ENCODE measurements at places on chromosomes 13 and 19. TPM values are rescaled to one million over a fixed set of nuclear protein-coding genes. Genes with fewer than 3 reads are reported as not detected.

GRCh38 chr13:41077475-41077874, 16.2 kb downstream of the WBP4 start:
- no peaks in the 10 kb centered on the region for H3K4me1 ChIP-seq
- peaks cover 30% of the 10 kb centered on the region for H3K36me3 ChIP-seq
- H3K4me3 ChIP-seq: no peak overlapping the region
- H3K27ac ChIP-seq: no peak overlapping the region

The B3GNT8 gene
- 0.86 TPM for total RNA-seq

DNA sequence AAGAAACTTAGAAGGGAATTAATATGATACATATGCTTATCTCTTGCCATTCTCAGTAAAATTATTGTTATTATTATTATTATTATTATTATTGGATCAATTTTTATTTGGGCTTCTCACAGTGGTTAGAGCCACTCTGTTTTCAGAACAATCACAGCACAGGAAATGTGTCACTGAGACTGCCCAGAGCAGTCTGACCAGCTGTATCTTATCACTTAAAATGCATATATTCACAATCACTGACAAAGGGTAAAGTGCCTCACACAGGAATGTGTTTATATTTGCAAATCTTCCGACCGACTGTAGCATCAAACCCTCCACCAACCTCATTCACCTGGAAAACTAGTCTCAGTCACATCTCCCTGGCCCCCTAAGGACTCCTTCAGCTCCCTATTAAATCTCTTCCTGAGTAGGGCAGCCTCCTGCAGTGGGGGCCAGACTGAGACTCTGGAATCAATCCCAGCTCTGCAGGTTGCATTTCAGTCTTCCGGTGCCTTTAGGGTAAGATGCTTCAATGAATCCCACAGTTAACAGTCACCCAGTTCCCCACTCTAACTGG, 738.3 kb upstream of the SLITRK5 start:
- no peaks in the 10 kb centered on the region for H3K27me3 ChIP-seq
- DNase-seq: no peak
- H3K27ac ChIP-seq: no peak overlapping the region
- H3K4me1 ChIP-seq: peaks cover 4% of the 10 kb centered on the region

The SULT2A1 gene
- not detected for total RNA-seq

The TEX30 gene
- 10.3 TPM for total RNA-seq

DNA sequence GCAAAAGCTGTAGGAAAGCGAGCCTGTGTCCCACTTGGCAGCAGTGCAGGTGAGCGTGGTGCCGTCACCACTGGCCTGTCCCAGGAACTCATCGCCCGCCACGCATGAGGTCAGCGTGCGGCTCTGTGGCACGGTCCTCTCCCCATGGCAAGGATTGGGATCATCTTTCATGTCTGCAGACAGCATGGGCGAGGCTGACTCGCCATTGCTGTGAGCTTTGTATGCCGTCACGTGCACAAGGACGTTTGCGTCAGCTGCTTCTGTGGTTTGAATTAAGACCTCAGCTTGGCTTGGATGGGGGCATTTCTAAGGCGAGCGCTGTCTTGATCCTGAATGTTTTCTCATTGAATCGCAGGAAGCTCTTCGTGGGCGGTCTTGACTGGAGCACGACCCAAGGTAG, 9.8 kb downstream of the DAZAP1 start:
- peaks cover 8% of the 10 kb centered on the region for H3K4me1 ChIP-seq
- no peak for DNase-seq
- H3K4me3 ChIP-seq: no peak overlapping the region
- H3K36me3 ChIP-seq: peaks cover 28% of the 10 kb centered on the region

The FLT1 gene
- 90.2 TPM for total RNA-seq

The SMIM17 gene
- total RNA-seq: not detected

DNA sequence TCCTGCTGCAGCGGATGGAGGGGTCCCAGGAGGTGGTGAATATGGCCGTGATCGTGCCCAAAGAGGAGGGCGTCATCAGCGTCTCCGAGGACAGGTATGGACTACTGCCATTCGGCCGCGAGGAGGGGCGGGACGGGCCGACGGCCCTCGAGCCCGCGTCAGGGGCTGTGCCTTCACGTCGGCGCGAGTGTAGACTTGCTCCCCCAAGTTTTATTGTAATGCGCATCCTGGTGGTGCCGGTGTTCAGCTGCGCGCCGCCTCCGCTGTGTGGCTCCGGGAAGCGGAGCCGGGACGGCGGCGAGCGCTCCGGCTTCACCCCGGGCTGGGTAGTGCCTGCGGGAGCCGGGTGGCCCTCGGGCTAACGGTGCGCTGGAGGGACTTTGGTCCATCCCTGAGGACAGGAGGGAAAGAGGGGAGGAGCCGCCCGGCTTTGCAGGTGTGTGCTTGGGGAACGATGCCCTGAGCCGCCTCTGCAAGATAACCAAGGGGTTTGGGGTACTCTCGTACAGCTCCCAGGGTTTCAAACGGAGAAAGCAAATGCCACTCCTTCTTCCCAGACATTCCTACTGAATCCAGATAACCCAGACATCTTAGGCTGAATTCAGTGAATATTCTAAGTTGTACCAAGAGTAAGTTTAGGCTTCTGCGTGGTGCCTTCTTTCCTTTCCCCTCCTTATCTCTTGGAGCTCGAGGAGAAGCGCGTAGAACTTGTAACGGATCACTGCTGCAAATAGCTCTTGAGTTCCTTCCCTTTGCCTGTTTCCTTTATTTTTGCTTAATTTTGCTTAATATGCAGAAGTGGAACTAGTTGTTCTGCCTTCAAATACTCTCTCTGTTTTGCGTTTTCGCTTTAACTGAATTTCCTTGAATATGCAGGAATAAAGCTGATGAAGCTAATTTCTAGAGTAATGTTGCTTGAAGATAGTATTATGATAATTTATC, 740 bp downstream of the WDFY2 start:
- peak overlapping the region; percentile 94 for H3K4me3 ChIP-seq
- DNase-seq: peak; percentile 34
- H3K4me1 ChIP-seq: peaks cover 3% of the 10 kb centered on the region
- peak overlapping the region; percentile 86 for H3K27ac ChIP-seq
- H3K27me3 ChIP-seq: no peaks in the 10 kb centered on the region

- no peaks in the 10 kb centered on the region for H3K36me3 ChIP-seq
- no peaks in the 10 kb centered on the region for H3K27me3 ChIP-seq
- peak overlapping the region; percentile 40 for H3K27ac ChIP-seq
- H3K4me1 ChIP-seq: no peaks in the 10 kb centered on the region
- DNase-seq: no peak
These were observed 16.4 kb downstream of the PEPD start for GRCh38 chr19:33505148-33505547.

The ERVV-1 gene
- total RNA-seq: not detected

DNA sequence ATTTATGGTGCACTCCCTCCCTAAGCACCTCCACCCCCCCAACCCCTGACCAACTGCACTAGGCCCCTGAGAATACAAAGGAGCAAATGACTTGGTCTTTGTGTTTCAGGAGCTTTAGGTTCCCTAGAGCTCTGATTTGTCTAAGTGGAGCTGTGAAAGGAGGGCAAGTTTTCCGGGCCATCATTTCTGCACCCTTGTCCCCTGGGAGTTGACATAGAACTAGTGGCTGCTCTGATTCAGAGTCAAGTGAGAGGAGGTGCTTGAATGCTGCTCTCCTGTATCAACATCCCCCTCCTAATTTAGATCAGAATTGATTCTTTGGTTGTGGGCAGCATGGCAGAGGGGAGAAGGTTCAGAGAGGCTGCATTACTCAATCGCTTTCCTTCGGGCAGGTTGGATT, 391.6 kb downstream of the KCNRG start:
- H3K4me3 ChIP-seq: no peak overlapping the region
- no peak overlapping the region for H3K27ac ChIP-seq
- no peak for DNase-seq
- no peaks in the 10 kb centered on the region for H3K4me1 ChIP-seq
- H3K27me3 ChIP-seq: no peaks in the 10 kb centered on the region

The PLEKHF1 gene
- total RNA-seq: 11.1 TPM

DNA sequence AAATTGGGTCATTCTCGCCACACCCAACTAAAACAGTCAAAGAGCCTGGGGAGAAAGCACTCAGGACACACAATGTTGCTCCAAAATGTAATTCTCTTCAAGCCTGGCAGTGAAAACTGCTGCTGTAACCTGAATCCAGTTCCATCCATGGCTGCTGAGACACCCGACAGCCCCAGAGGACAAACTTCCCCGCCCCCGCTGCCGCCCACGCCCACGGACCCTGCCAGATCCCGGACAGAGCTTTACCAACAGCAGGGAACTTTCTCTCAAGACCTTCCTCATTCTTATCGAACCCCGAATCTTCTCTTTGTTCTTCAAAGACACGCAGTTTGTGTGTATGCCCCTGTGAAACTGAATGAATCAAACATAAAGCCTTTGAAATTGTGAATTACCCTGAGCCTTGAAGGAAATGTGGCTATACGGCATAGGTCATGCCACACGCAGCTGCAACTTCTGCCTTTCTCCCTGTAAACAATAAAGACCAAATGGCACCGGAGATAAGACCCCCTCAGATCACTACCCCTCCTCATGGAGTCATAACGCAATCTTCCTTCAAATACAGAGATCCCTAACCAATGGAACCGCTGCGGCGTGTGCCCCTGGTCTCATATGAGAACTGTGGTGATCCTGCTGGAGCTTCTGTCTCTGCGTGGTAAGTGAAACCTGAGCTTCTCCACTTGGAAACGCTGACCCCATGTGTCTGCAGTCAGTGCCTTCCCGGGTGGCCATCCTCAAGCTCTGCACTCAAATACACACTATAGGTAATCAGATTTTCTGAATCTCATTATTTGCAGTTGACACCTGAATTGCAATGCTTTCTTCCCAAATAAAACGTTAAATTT, 4.8 kb upstream of the LAMP1 start:
- H3K4me1 ChIP-seq: no peaks in the 10 kb centered on the region
- no peaks in the 10 kb centered on the region for H3K36me3 ChIP-seq
- DNase-seq: no peak
- no peak overlapping the region for H3K27ac ChIP-seq
- peak overlapping the region; percentile 29 for H3K4me3 ChIP-seq
- H3K27me3 ChIP-seq: peaks cover 2% of the 10 kb centered on the region

DNA sequence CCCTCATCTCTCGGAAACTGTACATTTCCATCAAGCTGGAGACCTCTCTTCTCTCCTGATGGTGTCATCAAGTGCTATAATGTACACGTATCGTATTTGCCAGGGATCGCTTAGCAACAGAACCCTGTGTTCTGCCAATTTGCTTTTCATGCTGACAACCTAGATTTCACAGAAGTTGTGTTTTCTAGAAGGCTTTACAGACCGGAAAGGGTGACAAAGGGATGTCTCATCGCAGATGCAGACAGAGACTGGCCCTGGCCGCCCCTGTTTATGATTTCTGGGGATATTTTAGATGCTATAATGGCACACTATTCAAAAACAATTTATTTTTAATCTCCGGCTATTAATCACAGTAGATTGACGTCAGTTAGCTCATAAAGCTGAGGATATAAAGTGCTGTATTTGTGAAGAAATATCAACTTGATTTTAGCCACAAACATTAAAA, 291.4 kb downstream of the IRS2 start:
- DNase-seq: no peak
- H3K27ac ChIP-seq: no peak overlapping the region
- no peaks in the 10 kb centered on the region for H3K36me3 ChIP-seq
- no peaks in the 10 kb centered on the region for H3K27me3 ChIP-seq

The RNF17 gene
- total RNA-seq: not detected

The DIRAS1 gene
- total RNA-seq: 22.3 TPM

The WIZ gene
- 34.4 TPM for total RNA-seq

DNA sequence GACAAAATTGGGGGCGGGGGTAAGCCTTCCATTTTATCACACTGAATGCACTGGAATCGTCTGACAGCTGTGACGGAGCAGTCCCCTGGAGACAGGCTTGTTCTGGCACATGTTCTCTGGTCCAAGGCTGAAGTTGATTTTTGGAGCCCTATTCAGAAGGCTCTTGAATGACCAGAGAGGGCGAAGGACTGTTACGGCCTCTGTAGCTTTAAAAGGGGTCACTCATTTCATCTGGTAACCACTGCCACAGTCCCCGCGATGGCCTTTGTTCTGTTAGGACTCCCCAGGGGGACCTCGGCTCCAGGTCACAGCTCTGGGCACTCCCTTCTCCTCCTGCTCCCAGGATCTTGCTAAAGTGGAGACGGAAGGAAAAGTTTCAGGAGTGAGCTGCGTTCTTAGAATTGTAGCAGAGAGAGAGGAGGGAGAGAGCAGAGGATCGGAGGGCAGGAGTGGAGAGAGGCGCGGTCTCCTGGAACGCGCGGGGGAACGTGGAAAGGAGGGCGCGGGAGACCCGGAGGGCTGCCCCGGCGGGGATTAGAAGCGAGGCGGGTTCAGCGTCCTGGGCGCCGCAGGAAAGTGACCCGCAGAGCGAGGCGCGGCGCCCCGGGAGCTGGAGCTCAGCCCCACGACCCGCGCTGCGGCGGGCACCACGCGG, 134.3 kb upstream of the MYO16 start:
- DNase-seq: no peak
- no peak overlapping the region for H3K27ac ChIP-seq
- peak overlapping the region; percentile 51 for H3K4me3 ChIP-seq
- H3K36me3 ChIP-seq: no peaks in the 10 kb centered on the region
- peaks cover 15% of the 10 kb centered on the region for H3K27me3 ChIP-seq

- no peaks in the 10 kb centered on the region for H3K27me3 ChIP-seq
- H3K27ac ChIP-seq: no peak overlapping the region
- peaks cover 21% of the 10 kb centered on the region for H3K36me3 ChIP-seq
- H3K4me1 ChIP-seq: peaks cover 4% of the 10 kb centered on the region
These were observed 8.4 kb upstream of the DCUN1D2 start for GRCh38 chr13:113498905-113499304.

DNA sequence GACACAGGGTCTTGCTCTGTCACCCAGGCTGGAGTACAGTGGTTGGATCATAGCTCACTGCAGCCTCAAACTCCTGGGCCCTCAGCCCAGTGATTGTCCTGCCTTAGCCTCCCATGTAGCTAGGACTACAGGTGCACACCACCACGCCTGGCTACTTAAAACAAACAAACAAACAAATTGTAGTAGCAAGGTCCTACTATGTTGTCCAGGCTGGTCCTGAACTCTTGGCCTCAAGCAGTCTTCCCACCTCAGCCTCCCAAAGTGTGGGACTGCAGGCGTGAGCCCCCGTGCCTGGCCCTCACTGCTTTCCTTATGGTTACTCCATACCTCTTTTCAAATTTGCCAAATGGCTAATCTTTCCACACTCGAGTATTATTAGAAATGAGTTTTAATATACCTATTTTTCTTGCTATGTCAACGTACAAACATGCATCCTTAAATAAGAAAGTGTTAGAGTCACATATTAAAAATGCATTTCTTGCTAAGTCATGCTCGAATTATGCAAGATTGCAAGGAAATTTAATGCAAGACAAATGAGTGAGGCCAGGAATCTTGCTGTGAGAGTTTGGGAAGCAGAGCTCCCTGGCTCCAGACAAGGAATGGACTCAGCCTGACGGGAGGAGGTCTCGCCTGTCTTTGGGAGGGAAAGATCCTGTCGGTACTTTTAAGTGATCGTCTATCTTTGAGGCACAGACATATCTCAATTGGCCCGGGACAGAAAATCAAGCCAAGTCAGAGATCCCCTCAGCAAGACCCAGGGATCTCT, 39.4 kb downstream of the RFX2 start:
- peaks cover 6% of the 10 kb centered on the region for H3K4me1 ChIP-seq
- DNase-seq: no peak
- H3K27me3 ChIP-seq: no peaks in the 10 kb centered on the region
- no peak overlapping the region for H3K4me3 ChIP-seq
- no peaks in the 10 kb centered on the region for H3K36me3 ChIP-seq

The MAB21L1 gene
- not detected for total RNA-seq

GRCh38 chr19:36136964-36137686, 2.7 kb upstream of the CAPNS1 start:
- H3K4me1 ChIP-seq: no peaks in the 10 kb centered on the region
- no peak overlapping the region for H3K4me3 ChIP-seq
- H3K27me3 ChIP-seq: no peaks in the 10 kb centered on the region
- H3K27ac ChIP-seq: no peak overlapping the region
- DNase-seq: no peak
